ENCODE measurements at places on chromosomes 4 and X. TPM values are rescaled to one million over a fixed set of nuclear protein-coding genes. Genes with fewer than 3 reads are reported as not detected.

FHDC1 gene
- total RNA-seq: 2.2 TPM

LAS1L gene
- 15.6 TPM for total RNA-seq

KIF4A gene
- 23.8 TPM for total RNA-seq

GPR119 gene
- not detected for total RNA-seq

GC gene
- not detected for total RNA-seq

FRMPD4 gene
- not detected for total RNA-seq

ADH7 gene
- total RNA-seq: not detected

HHIP gene
- total RNA-seq: 30.3 TPM

SSX2B gene
- total RNA-seq: not detected

EPHA5 gene
- total RNA-seq: 0.25 TPM

APELA gene
- total RNA-seq: not detected

RBM46 gene
- 0.81 TPM for total RNA-seq

PDE6B gene
- total RNA-seq: 29.0 TPM

ZBTB33 gene
- 7.8 TPM for total RNA-seq

SPANXD gene
- not detected for total RNA-seq

TCEAL7 gene
- 11.8 TPM for total RNA-seq

CENPE gene
- 11.2 TPM for total RNA-seq

TRPC5OS gene
- total RNA-seq: not detected

HS6ST2 gene
- total RNA-seq: 6.1 TPM

DYNLT3 gene
- total RNA-seq: 18.9 TPM

PLAC8 gene
- total RNA-seq: 0.98 TPM

FRG2 gene
- total RNA-seq: not detected

GIMD1 gene
- total RNA-seq: not detected

ADGRA3 gene
- total RNA-seq: 28.1 TPM

TCP11X2 gene
- not detected for total RNA-seq

CYBB gene
- not detected for total RNA-seq

PRR32 gene
- not detected for total RNA-seq

DUSP21 gene
- total RNA-seq: not detected

PDGFRA gene
- total RNA-seq: 2.9 TPM

AFAP1 gene
- 47.3 TPM for total RNA-seq

NCBP2L gene
- total RNA-seq: not detected

NAP1L3 gene
- total RNA-seq: 0.33 TPM

MND1 gene
- 1.4 TPM for total RNA-seq

VSIG4 gene
- total RNA-seq: not detected

GAK gene
- 116 TPM for total RNA-seq

TRIM75 gene
- not detected for total RNA-seq

ANXA10 gene
- total RNA-seq: not detected

APEX2 gene
- 10.3 TPM for total RNA-seq

GPM6B gene
- 0.13 TPM for total RNA-seq

CSAG1 gene
- total RNA-seq: not detected

REELD1 gene
- total RNA-seq: not detected

SERTM2 gene
- not detected for total RNA-seq

POLN gene
- total RNA-seq: 0.16 TPM

CHRDL1 gene
- total RNA-seq: 29.3 TPM

SLC25A31 gene
- not detected for total RNA-seq

CFAP99 gene
- total RNA-seq: not detected

GLRA3 gene
- total RNA-seq: not detected

BMP2K gene
- total RNA-seq: 24.8 TPM

TCEANC gene
- total RNA-seq: 1.3 TPM

ADD1 gene
- total RNA-seq: 151 TPM

RIBC1 gene
- 0.33 TPM for total RNA-seq

DRD5 gene
- total RNA-seq: not detected

C4orf50 gene
- not detected for total RNA-seq

COX7B gene
- total RNA-seq: 373 TPM

VGLL1 gene
- total RNA-seq: not detected

ASB11 gene
- total RNA-seq: not detected

ABCB7 gene
- total RNA-seq: 21.3 TPM

BCLAF3 gene
- total RNA-seq: 2.4 TPM

CABS1 gene
- total RNA-seq: not detected
